ENCODE measurements at places on chromosomes 3 and 15.

DNA sequence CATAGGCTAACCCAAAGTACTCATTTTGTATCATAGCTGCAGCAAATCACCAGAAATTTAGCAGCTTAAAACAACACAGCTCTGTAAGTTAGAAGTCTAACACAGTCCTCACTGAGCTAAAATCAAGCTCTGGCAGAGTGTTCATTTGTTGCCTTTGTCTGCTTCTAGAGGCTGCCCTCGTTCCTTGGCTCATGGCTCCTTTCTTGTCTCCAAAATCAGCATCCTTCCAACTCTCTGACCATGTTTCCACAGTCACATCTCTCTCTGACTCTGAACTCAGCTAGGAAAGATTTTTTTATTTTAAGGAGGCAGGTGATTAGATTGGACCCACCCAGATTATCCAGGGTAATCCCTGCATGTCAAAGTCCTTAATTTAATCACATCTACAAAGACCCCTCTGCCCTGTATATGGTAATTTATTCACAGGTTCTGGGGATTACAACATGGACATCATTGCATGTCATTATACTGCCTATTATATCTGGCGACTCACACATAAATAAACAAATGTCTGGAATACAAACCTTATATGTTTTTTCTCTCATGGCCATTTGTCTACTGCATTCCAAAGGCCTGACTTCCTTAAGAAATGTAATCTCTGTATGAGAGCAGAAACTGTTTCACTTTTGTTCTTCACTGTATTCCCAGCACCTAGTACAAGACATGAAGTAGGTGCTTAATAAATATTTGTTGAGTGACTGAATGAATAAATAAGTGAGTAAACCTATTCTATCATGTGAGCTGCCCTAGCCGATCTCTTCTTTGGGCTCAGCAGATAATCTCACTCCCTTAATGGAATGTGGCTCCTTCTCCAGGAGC, 15.1 kb upstream of the UACA start:
- no peak for DNase-seq

GRCh38 chr15:77461486-77461885, 40.8 kb downstream of the HMG20A start:
- no peak for DNase-seq

DNA sequence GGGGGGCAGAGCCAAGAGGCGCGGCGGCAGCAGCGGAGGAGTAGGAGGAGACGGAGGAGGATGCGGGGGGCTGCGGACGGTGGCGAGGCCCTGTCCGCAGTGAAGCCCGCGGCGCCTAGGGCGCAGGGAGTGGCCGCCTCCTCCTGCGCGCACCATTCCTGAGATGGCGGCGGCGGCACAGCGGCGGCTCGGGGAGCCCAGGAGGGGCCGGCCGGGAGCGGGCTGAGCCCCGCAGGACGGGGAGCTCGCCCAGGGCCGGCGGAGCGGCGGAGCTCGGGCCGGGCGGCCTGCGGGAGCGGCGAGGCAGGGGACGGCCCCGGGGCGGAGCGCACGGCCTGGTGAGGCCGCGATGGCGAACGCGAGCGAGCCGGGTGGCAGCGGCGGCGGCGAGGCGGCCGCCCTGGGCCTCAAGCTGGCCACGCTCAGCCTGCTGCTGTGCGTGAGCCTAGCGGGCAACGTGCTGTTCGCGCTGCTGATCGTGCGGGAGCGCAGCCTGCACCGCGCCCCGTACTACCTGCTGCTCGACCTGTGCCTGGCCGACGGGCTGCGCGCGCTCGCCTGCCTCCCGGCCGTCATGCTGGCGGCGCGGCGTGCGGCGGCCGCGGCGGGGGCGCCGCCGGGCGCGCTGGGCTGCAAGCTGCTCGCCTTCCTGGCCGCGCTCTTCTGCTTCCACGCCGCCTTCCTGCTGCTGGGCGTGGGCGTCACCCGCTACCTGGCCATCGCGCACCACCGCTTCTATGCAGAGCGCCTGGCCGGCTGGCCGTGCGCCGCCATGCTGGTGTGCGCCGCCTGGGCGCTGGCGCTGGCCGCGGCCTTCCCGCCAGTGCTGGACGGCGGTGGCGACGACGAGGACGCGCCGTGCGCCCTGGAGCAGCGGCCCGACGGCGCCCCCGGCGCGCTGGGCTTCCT, at the start of gene GPR27:
TSS of gene GPR27 (plus strand) at position 155 of the 909 bp plus-strand sequence. CDS start at position 350, 195 bp downstream.
- DNase-seq, result peak; percentile 20

GRCh38 chr3:50708620-50709019, 33.9 kb downstream of the DOCK3 start:
- no peak for DNase-seq

DNA sequence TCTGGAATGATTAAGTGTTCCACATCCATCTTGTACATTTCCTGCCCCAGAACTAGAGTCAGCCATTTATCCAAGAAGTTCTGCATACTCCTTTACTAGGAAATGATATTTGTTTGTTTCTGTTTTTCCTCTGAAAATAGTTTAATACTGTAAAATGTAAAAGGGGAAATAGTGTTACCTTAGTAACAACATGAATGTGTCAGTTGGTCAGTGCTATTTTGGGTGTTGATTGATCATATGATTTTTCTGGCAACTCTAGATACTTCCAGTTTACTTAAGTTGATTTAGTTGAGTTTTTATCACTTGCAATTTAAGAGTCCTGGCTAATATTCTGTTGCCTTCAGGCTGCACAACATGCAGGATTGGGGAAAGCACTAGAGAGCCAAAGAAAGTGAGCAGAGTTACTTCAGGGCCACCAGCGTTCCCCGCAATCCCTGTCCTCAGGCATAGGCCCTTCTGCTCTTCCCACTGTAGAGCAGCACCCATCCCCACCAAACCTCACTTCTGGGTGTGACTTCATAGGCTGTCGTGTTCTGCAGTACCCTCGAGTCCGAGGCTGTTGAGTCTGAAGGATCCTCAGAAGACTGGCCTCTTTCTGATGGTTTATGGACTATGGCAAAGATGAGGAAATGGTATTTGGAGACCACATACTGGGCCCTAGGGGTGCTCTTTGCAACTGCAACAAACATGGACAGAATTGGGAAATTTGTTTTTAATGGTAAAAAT, 69.0 kb downstream of the CHD2 start:
- DNase-seq, result no peak

GRCh38 chr3:44555723-44556122, 730 bp downstream of the ZKSCAN7 start:
- DNase-seq, result no peak

DNA sequence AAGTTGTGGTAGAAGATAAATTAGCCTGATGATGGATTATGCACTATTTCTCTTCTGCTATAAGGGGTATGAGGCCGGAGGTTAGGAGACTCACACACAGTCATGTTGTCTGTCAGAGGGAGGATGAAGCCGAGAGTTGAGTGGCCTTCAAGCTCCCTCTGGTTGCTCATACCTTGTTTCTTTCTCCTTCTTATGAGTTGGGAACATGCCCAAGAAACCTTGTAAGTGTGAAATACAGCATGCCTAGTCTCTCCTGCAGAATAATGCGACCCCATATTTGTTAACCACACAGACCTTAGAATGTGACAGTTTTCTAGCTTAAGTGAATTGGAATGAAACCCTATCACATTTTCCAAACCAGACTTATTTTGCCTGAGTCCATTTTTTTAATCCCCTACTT, 366.7 kb downstream of the PTPRG start:
- DNase-seq, result no peak

DNA sequence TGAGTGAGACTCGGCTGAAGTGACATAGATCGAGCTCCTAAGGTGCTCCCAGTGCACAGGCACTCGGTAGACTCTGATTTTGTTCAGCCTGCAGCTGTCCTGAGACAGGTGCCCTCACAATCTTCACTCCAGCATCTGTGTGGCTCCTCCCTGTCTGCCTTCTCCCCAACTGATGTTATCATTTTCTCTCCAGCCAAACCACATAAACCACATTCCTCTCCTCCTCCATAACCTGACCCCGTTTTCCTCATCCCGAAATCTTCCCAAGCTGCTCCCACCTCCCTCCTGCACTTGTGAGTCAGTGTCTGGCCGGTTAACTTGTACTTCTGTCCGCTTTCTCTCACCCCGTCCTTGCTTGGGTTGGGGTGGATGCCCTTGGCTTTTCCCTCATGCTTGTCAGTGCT, 93.3 kb upstream of the HACD2 start:
- no peak for DNase-seq

DNA sequence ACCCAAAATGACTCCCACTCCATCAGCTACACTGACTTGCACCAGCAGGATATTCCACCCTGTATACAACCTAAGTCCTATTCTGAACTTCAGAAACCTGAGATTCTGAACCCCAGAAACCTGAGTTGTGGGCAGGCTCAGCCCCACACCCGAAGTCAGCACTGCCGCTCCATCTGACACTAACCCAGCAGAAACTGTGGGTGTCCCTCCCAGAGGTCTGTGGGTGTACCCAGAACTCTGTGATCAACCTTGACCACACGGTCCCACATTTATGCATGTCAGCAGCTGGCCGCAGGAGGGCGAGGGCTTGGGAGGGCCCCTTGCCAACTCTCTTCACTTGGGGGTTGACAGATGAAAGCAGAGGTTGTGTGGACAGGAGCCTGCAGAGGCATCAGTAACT, 9.3 kb downstream of the OXTR start:
- no peak for DNase-seq
